ENCODE measurements at places on chromosomes 2 and 18.

DNA sequence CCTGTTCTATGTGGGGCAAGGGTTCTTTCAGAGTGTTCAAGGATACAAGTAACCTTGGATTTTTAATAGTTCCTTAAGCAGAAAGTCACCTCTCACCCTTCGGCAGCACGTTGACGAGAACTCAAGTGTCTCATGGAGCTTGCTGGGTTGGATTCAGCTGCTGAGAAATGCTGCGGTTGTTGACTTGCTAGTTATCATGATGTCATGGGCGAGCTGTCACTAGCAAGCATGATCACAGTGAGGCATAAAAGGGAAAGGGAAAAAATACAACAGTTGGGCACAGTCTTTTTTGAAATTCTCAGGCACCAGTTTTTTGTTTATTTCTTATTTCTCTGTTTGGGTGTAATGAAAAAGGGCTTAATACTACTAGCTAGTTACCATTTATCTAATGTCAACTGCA lies 53.2 kb downstream of the ADCYAP1 start:
- ATAC-seq: no peak

DNA sequence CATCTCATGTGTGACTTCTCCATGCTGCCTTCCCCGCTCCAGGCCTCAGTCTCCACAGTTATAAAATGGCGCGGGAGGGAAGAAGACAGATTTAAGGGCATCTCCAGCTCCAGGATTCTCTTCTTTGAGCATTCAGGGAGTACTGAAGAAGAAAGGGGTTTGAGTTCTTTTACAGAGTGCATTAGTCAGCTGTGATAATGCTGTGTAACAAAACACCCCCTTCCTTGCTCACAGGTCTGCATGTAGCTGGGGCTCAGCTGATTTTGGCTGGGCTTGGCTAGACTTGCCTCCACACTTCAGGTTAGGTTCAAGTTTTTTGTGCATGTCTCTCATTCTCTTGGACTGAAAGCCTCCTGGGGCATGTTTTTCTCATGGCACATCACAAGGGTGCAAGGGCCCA lies 8.0 kb upstream of the SLC66A3 start:
- ATAC-seq: no peak

DNA sequence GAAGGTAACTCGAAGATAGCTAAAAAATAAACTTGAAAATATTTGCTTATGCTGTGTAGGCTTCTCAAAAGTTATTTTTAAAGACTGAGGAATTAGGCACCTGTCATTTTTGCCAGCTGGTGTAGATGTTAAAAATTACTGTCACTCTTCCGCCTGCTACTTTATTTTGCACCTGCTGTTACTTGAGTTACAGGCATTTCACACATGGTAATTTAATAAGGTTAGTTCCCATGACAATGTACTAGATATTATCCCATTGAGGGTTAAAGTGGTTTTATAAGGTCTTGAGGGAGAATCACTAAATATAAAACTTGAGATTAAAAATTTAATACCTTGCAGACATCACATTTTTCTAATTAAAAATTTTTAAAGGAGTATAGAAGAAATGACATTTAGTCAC lies 26.6 kb downstream of the MYL1 start:
- ATAC-seq: no peak

DNA sequence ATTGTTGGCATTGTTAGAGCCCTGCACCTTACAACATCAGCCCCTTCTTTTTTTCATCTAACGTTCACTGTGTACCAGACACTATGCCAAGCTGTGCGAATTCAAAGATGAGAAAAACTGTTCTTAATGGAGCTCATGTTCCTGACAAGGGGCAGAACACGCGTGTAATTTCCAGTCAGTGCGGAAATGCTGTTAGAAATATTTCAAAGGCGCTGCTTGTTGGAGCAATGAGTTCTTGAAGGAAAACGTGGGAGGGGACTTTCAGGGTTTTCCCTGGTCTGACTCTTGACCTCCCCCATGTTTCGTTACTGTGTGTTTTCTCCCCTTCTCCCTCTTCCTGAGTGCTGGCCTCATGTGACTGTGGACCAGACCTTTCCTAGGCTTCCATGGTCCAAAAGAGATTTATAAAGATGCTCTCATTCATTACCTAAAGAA lies 1.5 kb downstream of the MTHFD2 start:
- no peak for ATAC-seq

GRCh38 chr2:113720167-113720566 lies 36.3 kb downstream of the SLC35F5 start:
- no peak for ATAC-seq

GRCh38 chr2:42860319-42861094 lies 68.1 kb upstream of the HAAO start:
- ATAC-seq: no peak

GRCh38 chr2:105744909-105745853 lies at the start of gene NCK2:
Gene NCK2 (plus strand): TSS chr2:105744912. CDS start chr2:105855064, 110,152 bp downstream.
- ATAC-seq: peak; percentile 0

DNA sequence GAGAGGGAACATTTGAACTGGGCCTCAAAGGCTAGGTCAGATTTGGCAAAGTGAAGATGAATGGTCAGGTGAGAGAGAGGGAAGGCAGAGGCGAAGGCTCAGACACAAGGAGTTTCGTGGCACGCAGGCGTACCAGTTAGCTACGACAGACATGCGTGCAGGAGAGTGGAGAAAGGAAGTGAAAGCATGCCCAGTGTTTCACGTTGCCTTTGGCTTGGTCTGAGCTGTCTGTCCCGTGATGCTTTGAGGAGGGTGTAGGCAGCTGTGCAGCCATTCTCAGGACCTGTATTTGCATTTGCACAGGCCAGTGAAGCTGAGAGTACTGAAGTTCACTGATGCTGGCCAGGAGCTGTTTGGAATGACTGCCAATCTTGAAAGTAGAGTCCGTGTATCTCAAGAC lies 69.5 kb downstream of the HNRNPLL start:
- peak; percentile 39 for ATAC-seq

DNA sequence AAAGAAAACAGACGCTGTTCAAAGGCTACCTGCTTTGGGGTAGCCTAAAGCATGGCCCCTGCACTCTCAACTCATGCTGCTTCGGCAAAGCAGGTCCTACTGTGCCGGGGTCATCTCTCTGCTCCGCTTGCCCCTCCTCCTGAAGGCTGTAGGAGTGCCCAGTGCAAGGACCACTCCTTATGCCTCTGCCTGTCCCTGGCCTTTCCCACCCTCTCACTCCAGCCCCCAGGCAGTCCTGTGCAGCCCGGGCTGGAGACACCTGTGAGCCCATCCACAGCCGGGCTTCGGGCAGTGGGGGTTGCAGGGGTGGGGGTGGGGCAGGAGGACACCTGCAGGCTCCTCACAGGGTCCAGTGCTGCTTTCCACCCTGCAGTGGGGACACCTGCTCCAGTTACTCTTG lies 69.1 kb downstream of the ACKR3 start:
- no peak for ATAC-seq

GRCh38 chr2:205750797-205751196 lies 68.5 kb downstream of the NRP2 start:
- ATAC-seq: no peak

DNA sequence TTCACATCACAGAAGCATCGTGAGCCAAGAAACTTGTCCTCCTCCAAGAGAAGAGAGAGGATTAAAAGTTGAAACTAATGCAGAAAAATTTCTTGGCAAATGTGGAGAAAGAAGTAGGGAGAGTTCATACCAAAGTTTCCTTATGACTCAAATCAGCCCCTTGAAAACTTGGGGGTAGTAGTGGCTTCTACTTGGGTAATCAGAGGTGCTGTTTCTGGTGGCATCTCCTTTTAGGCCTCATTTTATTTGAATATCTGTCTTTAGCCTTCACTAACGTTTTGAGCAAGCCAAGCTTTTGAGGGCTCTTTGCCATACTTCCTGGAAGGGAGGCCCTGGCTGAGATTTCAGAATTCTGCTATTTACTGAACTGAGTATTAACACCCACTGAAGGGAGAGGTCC lies 515.3 kb upstream of the MEX3C start:
- ATAC-seq: no peak

- no peak for ATAC-seq
Measured at GRCh38 chr2:127654838-127655175, 8.9 kb downstream of the GPR17 start.

GRCh38 chr18:23658285-23658684 lies 4.4 kb downstream of the ANKRD29 start:
- ATAC-seq: no peak

DNA sequence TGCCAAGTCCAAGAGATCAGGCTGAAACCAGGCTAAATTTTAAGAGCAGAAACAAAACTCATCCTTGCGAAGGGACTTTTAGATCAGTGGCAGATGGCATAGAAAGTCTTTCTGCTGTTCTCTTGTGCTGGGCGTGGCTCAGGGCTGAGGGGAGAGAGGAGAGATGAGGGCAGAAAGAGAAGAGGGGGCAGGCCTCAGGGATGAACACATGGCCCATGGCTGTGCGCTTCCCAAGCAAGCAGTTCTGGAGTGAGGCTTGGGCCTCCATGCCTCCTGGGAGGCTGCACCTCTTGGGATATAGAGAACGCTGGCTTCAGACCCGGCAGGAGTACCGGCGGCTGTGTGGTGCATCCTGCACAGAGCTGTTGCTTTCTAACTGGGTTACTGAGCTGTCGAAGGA lies 41.0 kb downstream of the HPCAL1 start:
- no peak for ATAC-seq

DNA sequence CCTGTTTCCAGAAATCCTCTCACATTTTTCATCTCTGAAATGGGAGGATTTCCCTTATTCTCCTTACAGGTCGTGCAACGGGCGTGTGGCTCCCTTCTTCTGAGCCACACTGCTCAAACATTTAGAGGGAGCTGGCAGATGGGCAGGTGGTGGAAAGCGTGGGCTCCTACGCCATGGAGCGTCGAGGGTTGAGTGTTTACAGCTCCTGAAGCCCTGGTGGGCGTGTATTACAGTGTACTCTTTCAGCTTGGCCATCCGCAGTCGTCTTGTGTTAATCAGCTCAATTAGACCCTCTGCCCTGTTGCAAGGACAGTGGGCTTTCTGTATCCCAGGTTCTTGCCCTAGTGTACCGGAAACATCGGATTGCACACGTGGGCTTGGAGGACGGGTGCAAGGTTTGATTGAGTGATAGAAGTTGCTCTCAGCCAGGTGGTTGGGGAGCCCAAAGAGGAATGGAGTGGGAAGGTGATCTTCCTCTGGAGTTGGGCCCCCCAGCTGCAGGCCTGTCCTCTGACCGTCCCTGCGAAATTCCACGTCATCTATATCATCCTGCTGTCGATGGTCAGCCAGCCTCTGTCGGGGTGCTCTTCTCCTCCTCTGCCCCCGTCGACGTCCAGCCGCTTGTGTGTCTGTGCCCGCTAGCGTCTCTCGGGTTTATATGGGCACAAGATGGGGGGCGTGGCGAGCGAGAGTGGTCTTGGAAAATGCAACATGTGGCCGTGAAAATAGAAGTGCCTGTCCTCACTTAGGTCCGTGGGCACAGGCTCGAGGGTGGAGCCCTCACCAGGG lies 120.3 kb upstream of the DSEL start:
- no peak for ATAC-seq

DNA sequence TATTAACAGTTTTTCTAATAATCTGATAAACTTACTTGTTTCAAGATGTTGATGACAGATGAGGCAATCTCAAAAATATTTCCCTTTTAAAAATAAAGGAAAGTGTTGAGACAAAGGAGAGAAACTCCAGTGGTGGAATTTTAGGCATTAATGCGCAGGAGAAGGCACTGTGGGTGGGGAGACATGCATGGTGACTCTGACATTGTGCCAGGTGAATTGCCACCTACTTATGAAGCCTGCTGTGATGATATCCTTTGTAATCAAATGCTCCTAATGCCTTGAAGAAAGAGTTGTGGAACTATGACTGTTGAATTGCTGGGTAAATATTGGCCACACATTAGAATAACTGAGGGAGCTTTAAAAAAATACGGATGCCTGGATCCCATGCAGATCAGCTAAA lies 101.4 kb downstream of the PLA2R1 start:
- ATAC-seq: no peak

DNA sequence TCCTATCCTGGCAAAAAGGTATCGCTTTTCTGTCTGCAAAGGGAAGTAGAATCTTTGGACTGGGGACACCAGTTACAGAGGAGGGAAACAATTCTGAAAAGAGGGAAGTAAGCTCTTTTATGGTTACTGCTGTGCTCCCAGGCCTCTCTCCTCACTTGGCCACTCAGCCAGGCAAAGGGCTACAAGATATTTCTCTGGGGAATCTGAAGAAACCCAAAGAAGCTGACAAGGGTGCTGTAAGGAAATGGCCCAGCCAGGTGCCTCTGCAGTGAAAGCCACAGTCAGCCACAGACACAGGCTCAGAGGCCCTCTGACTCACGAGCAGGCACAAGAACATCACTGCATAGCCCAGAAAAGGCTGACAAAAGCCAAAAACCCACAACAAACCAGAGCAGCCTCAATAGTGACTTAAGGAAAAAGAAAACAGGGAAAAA lies 5.8 kb downstream of the HDLBP start:
- ATAC-seq: peak; percentile 97

DNA sequence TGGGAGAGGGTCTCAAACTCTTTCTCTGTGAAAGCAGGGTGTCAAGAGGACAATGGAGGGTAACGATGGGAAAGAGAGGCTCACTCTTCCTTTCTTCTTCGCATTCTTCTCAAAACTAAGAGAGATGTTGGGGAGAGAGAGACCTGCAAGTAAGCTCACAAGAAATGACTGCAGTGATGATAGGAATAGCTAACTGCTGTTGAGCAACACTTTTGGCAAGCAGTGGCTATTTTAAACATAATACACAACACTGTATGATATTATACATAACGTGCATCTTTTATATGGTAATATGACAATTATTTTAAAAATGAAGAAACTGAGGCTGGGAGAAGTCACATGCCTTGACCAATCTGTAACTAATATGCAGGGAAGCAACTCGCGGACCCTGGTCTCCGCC lies 247.5 kb downstream of the CMPK2 start:
- no peak for ATAC-seq

DNA sequence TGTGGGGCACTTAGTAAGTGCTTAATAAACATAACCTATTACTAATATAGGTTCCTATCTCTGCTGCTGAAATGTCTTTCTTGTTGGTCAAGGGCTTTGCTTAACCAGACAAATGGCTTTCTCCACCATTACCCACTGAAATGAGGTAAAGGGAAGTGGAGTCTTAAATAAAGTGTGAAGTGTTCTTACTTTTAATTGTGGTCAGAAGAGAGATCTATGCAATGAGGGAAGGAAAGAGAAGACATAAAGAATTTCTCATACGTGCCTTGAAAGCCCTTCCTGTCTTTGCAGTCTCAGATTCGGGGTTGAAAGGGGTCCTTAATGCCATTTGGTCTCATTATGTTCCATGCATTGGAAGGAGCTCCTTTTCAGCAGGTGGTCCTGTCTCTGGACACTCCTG lies 6.9 kb upstream of the CXCR4 start:
- ATAC-seq: no peak

- no peak for ATAC-seq
Measured at GRCh38 chr2:129767346-129768035, 212.0 kb upstream of the RAB6C start.

- no peak for ATAC-seq
Measured at GRCh38 chr2:180010701-180011100, 3.6 kb upstream of the CWC22 start.

GRCh38 chr2:186533717-186534116 lies 47.7 kb downstream of the ZC3H15 start:
- no peak for ATAC-seq

DNA sequence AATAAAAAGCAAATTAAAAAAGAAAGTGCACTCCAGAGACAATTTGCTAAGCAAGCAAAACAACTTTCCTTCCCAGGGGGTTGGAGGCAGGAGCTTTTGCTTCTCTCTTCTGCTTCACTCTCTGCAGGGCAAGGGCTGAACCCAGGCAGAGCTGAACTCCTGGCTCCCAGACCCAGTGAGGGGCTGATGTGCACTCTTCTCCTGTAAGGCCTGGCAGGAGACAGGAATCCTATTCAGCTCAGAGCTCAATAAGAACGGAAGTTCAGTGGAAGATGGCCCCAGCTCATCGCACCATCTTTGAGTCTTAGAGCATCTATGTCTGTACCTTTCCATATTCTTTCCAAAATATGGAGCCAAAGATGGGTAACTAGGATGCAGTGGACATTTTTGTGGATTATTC lies 29.1 kb downstream of the CIB4 start:
- no peak for ATAC-seq

All from activated CD4-positive, CD25-positive, alpha-beta regulatory T cell treated with anti-CD3 and anti-CD28 coated beads, Interleukin-2, amount 50 U/mL, for 24 hours (primary cell).